ENCODE measurements at places on chromosomes 3 and 15. TPM values are rescaled to one million over a fixed set of nuclear protein-coding genes. Genes with fewer than 3 reads are reported as not detected.

SEMA3F gene
- total RNA-seq, result 0.28 TPM

FOXB1 gene
- 0.14 TPM for total RNA-seq

FAM162A gene
- 148 TPM for total RNA-seq

AADACL2 gene
- total RNA-seq, result not detected

A4GNT gene
- total RNA-seq, result not detected

GASK1A gene
- 0.08 TPM for total RNA-seq

MKRN2OS gene
- not detected for total RNA-seq

SLC24A5 gene
- total RNA-seq, result not detected

Data from activated naive CD8-positive, alpha-beta T cell treated with anti-CD3 and anti-CD28 coated beads for 36 hours (primary cell).